Left ventricle myocardium inferior (tissue), 1 donor: ENCODE measurements at places on chromosomes 7 and 10. TPM values are rescaled to one million over a fixed set of nuclear protein-coding genes. Genes with fewer than 3 reads are reported as not detected.

- H3K4me1 ChIP-seq = peaks cover 12% of the 10 kb centered on the region
- H3K36me3 ChIP-seq = no peaks in the 10 kb centered on the region
- peaks cover 5% of the 10 kb centered on the region for H3K27me3 ChIP-seq
Measured at GRCh38 chr10:25048450-25048849, 32.0 kb downstream of the THNSL1 start.

DNA sequence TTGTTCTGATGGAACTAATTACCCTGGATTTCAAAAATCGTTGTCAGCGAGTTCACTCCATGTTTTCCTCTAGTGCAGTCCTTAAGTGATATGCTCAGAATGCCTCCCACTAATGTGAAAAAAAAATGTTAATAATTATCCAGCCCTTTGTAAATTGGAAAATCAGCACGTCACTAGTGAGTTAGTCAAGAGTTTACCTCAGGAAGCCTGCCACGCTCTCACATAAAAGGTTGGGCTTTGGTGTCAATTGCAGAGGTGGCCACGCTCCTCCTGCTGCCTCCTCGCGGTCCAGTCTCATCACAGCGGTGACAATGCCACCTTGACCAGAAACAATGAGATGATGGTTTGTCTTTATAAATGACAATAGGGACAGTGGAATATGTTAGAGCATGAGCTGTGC lies 22.5 kb downstream of the UPP1 start:
- no peaks in the 10 kb centered on the region for H3K27me3 ChIP-seq
- no peak overlapping the region for H3K27ac ChIP-seq
- H3K36me3 ChIP-seq = peaks cover 26% of the 10 kb centered on the region
- H3K4me1 ChIP-seq = no peaks in the 10 kb centered on the region
- no peak overlapping the region for H3K4me3 ChIP-seq

- DNase-seq = no peak
- H3K27ac ChIP-seq = peak overlapping the region; percentile 89
- H3K4me3 ChIP-seq = peak overlapping the region; percentile 84
- peaks cover 37% of the 10 kb centered on the region for H3K4me1 ChIP-seq
- no peaks in the 10 kb centered on the region for H3K27me3 ChIP-seq
- H3K36me3 ChIP-seq = peaks cover 29% of the 10 kb centered on the region
Measured at GRCh38 chr7:141737118-141737835, 881 bp upstream of the SSBP1 start.

- H3K27ac ChIP-seq = peak overlapping the region; percentile 13
- no peaks in the 10 kb centered on the region for H3K27me3 ChIP-seq
- no peaks in the 10 kb centered on the region for H3K36me3 ChIP-seq
- no peak overlapping the region for H3K4me3 ChIP-seq
- peaks cover 97% of the 10 kb centered on the region for H3K4me1 ChIP-seq
Measured at GRCh38 chr10:35417313-35417625, 81.0 kb downstream of the CCNY start.

GRCh38 chr7:36279200-36279925 lies 110.3 kb upstream of the ANLN start:
- no peaks in the 10 kb centered on the region for H3K27me3 ChIP-seq
- no peak overlapping the region for H3K4me3 ChIP-seq
- H3K27ac ChIP-seq = peak overlapping the region; percentile 79
- H3K36me3 ChIP-seq = no peaks in the 10 kb centered on the region
- peaks cover 81% of the 10 kb centered on the region for H3K4me1 ChIP-seq

DNA sequence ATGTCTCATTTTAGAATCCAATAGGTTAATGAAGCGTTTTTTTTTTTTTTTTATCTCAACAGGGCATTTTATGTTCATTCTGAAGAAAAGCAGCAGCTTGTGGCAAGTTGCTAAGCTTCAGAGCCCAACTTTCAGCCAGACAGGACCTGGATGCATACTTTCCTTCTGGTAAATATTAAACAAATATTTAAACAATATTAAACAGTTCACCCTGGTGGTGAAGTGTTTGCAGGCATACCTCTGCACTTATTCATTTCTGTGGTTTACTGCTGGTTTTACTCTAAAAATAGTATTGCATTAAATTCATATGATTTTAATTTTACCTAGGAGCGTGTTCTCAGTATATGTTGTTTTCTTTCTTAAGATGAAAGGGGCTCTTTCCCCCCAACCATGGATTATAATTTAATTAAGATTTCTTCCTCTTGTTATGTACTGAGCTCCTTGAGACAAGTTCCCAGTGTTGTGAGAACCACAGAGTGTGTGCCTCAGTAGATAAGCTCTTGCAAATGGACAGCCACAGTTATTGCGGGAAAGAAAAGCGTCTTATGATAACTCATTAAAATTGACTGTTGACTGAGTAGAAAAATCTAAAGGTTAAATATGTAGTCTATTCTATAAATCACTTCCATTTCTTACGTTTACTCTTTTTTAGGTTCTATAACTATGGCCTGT lies 155.8 kb downstream of the MALRD1 start:
- H3K4me3 ChIP-seq = no peak overlapping the region
- no peaks in the 10 kb centered on the region for H3K27me3 ChIP-seq
- H3K36me3 ChIP-seq = no peaks in the 10 kb centered on the region
- DNase-seq = no peak

DNA sequence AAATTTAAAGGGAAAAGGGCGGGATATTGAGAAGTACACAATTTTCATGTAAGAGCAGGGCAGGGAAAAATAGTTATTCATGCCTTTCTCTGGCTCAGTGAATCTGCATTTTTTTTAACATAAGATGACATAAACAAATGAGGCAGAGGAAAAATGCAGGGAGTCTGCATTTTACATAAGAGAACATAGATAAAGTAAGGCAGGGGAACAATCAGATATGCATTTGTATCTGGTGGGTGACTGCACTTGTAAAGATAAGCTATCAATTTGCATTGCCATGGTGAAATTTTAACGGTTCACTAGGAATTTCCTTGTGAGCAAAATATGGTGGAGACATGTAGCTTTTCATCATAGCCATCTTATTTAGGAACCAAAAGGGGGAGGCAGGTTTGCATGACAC lies 33.5 kb downstream of the ALOX5 start:
- peaks cover 31% of the 10 kb centered on the region for H3K27me3 ChIP-seq
- H3K4me1 ChIP-seq = no peaks in the 10 kb centered on the region
- H3K27ac ChIP-seq = no peak overlapping the region
- no peaks in the 10 kb centered on the region for H3K36me3 ChIP-seq
- no peak overlapping the region for H3K4me3 ChIP-seq

DNA sequence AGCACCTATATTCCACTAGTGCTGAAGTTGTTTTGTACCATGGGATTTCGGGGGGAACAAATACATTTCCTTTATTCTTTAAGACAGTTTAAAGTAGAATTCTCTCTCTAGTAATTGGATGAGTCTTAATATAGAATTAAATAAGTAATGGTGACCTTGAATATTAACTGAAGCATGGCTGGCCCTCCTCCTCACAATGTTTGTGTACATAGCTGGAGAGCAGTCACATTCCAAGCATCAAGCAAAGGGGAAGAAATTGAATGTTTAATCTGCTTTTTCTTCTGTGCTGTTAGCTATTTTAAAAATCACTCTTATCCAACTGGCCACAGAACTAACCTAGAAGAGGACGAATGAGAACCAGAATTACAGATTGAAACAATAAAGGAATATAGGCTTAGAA lies 906.9 kb downstream of the CCSER2 start:
- H3K27ac ChIP-seq = no peak overlapping the region
- peaks cover 26% of the 10 kb centered on the region for H3K27me3 ChIP-seq
- no peaks in the 10 kb centered on the region for H3K4me1 ChIP-seq
- no peak overlapping the region for H3K4me3 ChIP-seq
- no peaks in the 10 kb centered on the region for H3K36me3 ChIP-seq
- no peak for DNase-seq

- H3K36me3 ChIP-seq = peaks cover 65% of the 10 kb centered on the region
- DNase-seq = no peak
- H3K27ac ChIP-seq = peak overlapping the region; percentile 10
- no peak overlapping the region for H3K4me3 ChIP-seq
- H3K4me1 ChIP-seq = peaks cover 22% of the 10 kb centered on the region
Measured at GRCh38 chr7:139422126-139422525, 61.3 kb downstream of the KLRG2 start.

DNA sequence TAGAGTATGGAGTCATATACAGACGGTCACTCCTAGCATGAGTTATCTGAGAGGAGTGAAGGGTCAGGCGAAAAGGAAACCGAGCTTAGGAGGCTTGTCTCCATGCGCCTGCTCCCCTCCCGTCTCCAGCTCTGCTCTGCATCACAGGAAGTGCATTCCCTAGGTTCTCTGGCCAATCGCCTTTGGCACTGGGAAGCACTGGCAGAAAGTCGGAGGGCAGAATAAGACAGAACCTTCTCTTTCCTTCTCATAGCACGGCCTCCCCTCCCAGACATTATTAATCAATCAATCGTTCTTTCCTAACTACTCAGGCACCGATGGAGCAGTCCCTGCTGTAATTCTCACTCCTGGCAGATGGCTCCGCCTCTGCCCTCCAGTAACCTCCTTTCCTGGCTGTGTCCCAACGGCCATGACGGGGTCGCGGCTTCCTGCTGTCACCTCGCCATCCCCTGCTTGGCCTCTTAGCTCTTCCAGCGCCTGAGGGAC lies 177.1 kb downstream of the FRMD4A start:
- peak; percentile 22 for DNase-seq
- H3K36me3 ChIP-seq = no peaks in the 10 kb centered on the region
- peaks cover 5% of the 10 kb centered on the region for H3K4me1 ChIP-seq
- H3K4me3 ChIP-seq = peak overlapping the region; percentile 49
- peak overlapping the region; percentile 28 for H3K27ac ChIP-seq

- H3K36me3 ChIP-seq = no peaks in the 10 kb centered on the region
- peaks cover 88% of the 10 kb centered on the region for H3K4me1 ChIP-seq
- H3K27me3 ChIP-seq = no peaks in the 10 kb centered on the region
- H3K4me3 ChIP-seq = peak overlapping the region; percentile 93
- DNase-seq = peak; percentile 55
- H3K27ac ChIP-seq = peak overlapping the region; percentile 99
Measured at GRCh38 chr10:110008518-110009339, 945 bp downstream of the ADD3 start.

DNA sequence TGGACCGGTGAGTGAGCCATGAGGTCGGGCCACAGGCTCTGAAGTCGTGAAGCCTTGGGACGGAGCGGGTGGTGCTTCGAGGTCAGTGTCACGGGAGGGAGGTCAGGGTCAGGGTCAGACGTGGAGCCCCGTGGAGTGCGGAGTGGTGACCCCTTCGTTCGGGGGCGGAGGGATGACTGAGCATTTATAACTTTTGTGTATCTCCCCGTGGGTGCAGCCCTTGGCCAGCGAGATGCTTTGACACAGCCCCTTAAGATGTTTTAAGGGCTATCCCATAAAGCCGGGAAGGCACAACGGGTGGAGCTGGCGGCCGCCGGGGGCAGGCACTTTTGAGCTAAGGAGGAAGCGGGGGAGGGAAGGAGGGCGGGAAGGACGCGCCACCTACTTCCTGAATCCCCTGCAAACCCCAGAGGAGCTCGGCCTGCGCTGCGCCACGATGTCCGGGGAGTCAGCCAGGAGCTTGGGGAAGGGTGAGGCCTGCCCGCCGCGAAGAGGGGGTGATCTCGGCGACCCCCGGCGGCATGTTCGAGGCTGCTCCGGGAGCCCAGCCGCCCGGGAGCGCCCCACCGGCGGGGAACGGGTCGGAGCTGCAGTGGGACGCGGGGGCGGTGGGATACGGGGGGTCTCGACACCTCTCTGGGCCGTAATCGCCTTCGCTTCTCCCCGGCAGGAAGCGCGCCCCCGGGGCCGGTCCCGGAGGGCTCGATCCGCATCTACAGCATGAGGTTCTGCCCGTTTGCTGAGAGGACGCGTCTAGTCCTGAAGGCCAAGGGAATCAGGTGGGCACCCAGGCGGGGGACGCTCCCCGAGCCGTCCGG lies at the start of gene GSTO1:
Gene GSTO1 (plus strand): TSS at position 400 of the 818 bp plus-strand sequence. CDS start 37 bp downstream, at position 437.
- no peaks in the 10 kb centered on the region for H3K27me3 ChIP-seq
- H3K36me3 ChIP-seq = peaks cover 25% of the 10 kb centered on the region
- H3K4me1 ChIP-seq = peaks cover 60% of the 10 kb centered on the region
- H3K27ac ChIP-seq = peak within 1 kb of the TSS; percentile 100

DNA sequence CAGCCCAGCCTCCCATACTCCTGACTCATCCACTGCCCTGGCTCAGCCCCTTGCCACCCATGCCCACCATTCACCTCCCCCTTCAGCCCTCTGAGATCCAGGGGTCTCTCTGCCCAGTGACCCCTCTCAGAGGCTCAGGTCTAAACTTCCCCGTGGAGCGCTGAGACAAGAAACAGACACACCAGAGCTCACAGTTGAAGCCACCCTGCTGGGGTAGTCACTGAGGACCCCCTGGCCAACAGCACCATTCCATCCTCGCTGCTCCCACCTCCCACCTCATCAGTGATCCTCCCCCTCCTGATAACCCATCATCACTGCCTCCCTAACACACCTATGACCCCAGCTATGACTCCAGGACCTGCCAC lies 100.7 kb downstream of the GRID1 start:
- H3K36me3 ChIP-seq = no peaks in the 10 kb centered on the region
- H3K4me3 ChIP-seq = no peak overlapping the region
- DNase-seq = no peak
- H3K27me3 ChIP-seq = peaks cover 87% of the 10 kb centered on the region
- peaks cover 10% of the 10 kb centered on the region for H3K4me1 ChIP-seq

DNA sequence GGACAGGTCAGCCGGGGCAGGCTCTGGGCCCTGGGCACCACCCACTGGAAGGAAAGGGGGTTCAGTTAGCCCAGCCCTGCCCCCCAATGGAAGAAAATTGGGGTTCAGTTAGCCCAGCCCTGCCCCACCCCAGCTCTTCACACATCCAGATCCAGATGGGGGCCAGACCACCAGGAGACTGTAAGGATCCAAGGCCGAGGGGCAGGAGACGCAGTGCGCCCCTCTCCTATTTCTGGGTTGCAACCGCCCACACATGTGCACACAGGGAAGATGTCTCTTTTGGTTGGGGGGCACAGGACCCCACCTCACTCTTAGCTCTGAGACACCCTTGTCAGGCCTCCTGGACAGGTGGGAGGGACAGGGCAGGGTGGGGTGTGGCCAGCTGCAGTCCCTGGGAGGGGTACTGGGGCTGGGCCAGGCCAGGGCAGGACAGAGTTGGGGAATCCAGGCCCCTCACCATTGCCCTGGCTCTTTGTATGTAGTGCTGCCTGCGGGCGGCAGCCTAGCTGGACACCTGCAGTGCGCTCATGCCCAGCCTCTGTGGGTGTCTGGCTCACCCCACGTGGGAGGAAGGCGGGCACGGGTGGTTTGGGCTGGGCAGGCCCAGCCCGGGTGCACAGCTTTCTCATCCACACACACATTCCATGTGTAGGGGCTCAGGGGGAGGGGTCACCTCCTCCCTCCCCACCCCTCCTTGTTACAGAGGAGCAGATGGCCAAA lies 141.2 kb downstream of the LHPP start:
- DNase-seq = no peak
- H3K36me3 ChIP-seq = no peaks in the 10 kb centered on the region
- no peaks in the 10 kb centered on the region for H3K4me1 ChIP-seq
- no peak overlapping the region for H3K27ac ChIP-seq
- H3K27me3 ChIP-seq = no peaks in the 10 kb centered on the region
- H3K4me3 ChIP-seq = no peak overlapping the region

Gene SFTPA1
- not detected for total RNA-seq

Gene RNF148
- total RNA-seq = not detected

Gene ZNF273
- total RNA-seq = 1.1 TPM

Gene GRID1
- 1.6 TPM for total RNA-seq

Gene TMEM178B
- total RNA-seq = 35.9 TPM
